Osteocyte (in vitro differentiated cells): ENCODE measurements at places on chromosomes 12 and 14.

DNA sequence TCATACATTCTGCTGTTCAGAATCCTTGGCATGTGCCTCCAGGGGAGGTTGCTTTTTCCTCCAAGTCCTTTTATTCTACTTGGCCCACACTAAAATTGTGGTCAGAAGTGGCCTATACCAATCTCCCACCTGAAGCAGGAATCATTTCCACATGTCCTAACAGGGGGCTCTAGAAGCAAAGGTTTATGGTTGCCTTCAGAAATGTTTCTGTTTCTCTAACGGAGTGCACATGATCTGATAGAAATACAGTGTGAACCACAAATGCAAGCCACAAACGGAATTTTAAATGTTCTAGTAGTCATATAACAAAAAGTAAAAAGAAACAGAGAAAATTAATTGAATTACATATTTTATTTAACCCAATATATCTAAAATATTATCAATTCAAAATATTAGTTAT lies 4.0 kb downstream of the PTGER2 start:
- DNase-seq: no peak

- no peak for DNase-seq
Measured at GRCh38 chr12:109883461-109883860, 3.1 kb upstream of the GLTP start.

- no peak for DNase-seq
Measured at GRCh38 chr12:104725610-104726009, 232.5 kb downstream of the SLC41A2 start.

DNA sequence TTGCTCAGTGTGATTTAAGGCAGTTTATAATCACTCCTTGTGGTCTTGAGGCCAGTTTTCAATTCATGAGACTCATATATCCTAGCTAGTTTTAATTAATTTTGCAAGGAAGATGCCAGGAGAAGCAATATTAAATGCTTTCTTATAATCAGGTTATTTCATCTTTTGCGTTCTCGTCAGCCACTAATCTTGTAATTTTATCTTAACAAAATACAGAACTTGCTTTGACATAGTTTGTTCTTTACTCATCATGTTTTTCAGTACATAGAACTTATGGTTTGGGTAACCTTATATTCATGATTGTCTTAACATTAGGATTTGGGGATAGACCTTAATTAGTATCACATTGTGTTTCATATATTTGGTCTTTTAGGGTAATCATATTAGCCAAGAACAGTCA lies 76.0 kb downstream of the LIN52 start:
- DNase-seq: no peak

GRCh38 chr12:46373301-46374296 lies 1.0 kb upstream of the SLC38A2 start:
- DNase-seq: peak; percentile 87

- no peak for DNase-seq
Measured at GRCh38 chr14:30994681-30995620, 30.5 kb upstream of the AP4S1 start.

DNA sequence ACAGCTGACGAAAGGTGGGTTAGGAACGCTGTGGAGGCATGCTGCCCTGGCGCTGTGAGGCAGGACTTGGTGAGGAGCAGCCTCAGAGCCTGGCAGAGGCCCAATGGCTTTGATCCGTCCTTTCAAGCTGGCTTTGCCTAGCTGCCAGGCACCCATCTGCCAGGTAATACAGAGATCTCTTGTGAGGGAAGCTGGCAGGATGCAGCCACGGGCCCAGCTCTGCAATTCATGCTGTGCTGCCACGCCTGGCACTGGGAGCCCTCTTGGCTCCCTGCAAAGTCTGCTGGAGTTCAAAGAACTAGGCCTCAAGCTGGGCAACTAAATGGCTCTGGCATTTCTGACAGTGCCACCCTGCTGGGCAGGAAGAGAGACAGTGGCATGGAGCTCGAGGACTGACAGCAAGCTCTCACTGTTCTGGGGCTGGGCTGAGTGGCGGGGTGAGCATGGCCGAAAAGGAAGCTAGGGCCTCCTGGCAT lies 18.7 kb downstream of the IQSEC3 start:
- DNase-seq: peak; percentile 64

GRCh38 chr12:54394281-54394719 lies 9.8 kb upstream of the ZNF385A start:
- DNase-seq: no peak

DNA sequence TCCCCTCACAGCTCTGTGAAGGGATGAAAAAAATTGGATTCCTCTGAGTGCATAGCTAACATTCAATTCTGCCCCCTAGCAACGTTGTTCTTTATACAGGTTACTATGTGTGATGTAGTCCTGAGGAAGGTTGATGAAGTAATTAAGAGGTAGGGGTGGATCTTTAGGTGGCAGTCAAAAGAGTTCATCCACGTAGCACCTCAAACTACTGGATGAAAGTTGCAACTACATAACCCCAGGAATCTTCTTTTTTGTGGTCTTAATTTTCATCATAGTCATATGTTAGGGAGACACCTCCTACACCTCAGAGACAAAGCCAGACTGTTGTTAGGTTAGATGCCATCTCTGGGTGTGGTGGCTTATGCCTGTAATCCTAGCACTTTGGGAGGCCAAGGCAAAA lies 10.2 kb upstream of the NFE2 start:
- no peak for DNase-seq

- DNase-seq: no peak
Measured at GRCh38 chr12:31280183-31280582, 45.8 kb downstream of the SINHCAF start.

DNA sequence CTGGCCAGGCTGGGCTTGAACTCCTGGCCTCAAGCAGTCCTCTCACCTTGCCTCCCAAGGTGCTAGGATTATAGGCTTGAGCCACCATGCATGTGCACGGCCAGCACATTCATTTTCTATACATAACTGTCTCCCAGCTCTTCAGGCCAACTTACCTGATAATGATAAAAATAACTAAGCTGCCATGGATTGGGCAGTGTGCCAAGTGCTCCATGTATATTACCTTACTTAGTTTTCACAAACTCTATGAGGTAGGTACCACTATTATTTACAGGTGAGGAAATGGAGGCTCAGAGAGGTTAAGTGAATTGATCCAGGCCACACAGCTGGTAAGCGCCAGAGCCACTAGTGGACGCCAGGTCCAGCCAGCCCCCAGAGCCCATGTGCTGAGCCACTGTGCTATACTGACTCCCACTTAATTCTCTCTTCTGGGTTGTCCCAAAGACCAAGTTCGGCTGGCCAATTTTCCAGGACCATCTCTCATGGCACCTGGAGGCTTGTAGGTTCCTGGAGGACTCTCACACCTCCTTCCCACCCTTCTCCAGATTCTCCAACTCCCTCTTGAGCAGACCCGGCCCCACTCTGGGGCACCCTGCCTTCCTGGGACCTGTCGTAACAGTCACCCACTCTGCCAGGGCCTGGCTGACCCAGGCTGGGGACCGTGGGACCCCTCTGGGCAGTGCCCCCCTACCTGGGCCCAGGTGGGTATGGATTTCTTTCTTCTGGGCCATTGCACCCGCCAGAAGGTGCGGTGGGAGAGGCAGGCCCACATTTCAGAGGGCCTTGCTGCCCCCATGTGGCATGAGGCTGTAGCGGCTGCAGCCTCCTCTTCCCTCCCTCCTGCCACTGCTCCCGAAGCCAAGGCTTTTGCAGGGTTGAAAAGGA lies 30.2 kb upstream of the CIPC start:
- peak; percentile 89 for DNase-seq

GRCh38 chr12:132238488-132238854 lies 90.9 kb downstream of the GALNT9 start:
- DNase-seq: no peak

DNA sequence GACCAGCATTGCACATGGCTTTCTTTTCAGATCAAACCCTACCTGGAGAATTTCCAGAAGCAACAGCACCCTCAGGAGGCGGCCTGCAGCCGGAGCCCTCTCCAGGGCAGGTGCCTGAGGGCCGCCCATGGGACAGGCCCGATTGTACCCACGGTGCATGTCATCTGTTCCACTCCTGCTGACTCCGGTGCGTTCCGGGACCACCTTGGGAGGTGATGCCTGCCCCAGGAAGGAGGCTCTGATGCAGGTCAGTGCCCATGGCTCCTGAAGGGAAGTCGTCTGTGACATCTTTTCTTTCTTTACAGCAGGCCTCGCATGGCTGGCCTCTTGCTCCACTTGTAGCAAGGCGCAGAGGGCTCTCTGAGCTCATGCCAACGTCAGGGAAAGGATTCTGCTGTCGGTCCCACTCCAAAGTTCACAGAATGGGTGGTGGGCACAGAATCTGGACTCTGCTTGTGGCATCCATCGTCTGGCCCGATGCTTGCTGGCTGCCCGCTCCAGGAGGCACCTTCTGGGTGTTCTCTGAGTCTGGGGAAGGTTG lies 160.7 kb upstream of the RTL1 start:
- DNase-seq: no peak

DNA sequence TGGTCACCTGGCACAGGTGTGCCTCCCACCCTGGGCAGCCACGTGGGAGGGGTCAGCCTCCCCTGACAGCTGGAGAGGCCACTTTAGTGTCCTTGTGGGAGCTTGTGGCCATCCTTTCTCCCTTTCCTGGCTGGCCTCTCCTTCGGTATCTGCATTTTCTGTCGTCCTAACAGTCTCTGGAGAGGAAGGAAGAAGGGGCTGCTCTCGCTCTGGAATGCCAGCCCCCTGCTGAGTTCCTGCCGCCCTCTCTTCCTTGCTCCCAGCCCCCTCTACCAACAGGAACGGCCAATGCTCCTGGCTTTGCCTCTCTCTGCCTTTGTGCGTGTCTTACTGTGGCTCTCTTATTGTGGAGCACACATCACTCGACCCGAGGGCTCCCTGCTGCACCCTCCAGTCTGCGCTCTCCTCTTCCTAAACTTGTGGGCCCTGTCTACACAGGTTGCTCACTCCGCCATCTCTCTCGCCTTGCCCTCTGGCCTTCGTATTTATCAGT lies 70.8 kb downstream of the FBXL14 start:
- no peak for DNase-seq

- DNase-seq: no peak
Measured at GRCh38 chr12:91417650-91418049, 235.0 kb upstream of the DCN start.

DNA sequence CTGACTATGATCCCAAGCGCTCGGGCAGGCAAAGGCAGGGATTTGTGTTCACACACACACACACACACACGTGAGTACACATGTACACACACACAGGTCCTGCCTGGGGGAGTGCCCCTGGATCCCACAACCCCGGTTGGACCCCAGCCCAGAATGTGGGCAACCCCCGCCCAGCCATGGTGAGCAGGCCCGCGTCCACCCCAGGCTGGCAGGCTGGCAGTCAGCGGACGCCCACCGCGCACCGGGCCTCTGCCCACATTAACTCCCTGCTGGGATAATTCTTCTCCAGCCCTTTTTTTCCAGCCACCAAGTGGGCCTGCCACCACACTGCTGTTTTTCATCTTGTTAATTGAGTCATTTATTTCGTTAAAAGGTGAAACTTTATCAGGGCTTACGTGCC lies 256.2 kb downstream of the BCL11B start:
- no peak for DNase-seq

- DNase-seq: no peak
Measured at GRCh38 chr12:68335462-68335861, 3.3 kb upstream of the MDM1 start.

- no peak for DNase-seq
Measured at GRCh38 chr14:68394764-68395143, 398.1 kb downstream of the ZFP36L1 start.

DNA sequence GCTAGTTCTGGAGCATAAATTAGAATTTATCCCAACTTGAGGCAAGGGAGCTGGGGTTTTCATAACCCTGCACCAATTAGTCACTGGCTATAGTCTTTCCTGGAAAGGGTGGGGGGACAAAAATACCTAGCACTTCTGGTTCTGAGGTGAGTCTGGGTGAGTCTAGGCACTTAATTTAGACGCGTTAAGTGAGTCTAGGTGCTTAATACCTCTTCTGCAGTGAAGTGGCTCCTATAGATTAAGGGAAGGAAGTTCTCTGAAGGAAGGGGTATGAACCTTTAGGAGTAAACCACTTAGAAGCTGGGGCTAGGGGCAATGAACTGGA lies 251.7 kb downstream of the EFCAB11 start:
- DNase-seq: no peak

DNA sequence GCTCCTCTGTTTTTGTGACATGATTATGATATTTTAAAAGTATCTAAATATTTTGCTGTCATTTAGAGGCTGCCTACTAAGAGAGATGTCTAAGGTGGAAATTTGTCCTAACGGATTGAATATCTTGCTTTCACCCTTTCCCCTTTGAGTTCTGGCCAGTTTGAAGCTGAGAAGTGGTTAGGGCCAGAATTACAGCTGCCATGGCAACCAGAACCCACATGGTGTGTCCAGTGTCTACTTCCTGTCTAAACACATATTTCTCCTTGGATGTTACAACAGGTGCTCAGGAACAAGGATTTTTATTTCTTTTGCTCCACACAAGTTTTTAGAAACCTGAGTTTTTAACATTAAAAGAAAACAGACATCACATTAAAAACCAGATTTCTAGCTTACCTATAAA lies 335.1 kb upstream of the OR4E1 start:
- DNase-seq: no peak

DNA sequence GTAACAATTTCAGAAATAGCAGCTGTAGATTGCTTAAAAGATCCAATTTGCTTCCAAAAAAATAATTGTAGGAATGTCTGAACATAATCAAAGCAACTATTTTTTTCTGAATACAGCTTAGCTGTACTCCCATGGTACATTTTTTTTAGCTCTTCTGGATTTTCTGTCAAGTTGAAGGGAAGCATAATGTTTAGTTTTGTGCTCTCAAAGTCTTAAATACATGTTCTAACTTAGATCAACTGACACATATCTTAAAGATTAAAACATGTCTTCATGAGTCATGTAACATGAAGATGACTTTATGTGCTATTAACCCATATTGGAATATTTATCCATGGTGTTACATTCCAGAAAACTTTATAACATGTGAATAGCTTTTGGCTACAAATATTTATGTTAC lies 255.7 kb downstream of the BTG1 start:
- no peak for DNase-seq

DNA sequence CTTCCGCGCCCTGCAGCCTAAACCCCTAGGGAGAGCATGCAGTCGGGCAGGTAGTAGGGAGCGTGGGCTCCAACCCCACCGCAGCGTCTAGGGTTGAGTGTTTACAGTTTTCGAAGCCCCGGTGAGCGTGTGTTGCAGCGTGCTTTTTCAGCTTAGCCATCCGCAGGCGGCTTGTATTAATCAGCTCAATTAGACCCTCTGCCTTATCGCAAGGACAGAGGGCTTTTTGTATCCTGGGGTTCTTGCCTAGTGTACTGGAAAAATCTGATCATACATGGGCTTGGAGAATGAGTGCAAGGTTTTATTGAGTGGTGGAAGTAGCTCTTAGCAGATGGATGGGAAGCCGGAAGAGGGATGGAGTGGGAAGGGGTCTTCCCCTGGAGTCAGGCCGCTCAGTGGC lies 44.4 kb upstream of the GNG2 start:
- no peak for DNase-seq

DNA sequence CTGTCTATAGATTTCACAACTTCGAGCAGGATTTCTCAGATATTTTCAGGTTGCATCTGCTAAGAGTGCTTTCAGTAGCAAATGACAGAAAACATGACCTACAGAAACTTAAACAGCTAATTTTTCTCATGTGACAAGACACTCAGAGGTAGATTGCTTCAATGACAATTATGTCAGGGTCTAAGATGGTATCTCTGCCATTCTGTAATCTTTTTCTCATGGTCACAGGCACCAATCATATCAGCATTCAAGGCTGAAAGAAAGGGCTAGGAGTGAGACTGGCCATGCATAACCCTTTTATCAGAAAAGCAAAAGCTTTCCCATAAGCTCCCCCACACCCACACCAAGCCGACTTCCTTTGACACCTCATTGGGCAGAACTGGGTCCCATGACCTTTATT lies 450.5 kb upstream of the FAR2 start:
- DNase-seq: no peak
